ENCODE measurements at places on chromosomes 7 and 10.

DNA sequence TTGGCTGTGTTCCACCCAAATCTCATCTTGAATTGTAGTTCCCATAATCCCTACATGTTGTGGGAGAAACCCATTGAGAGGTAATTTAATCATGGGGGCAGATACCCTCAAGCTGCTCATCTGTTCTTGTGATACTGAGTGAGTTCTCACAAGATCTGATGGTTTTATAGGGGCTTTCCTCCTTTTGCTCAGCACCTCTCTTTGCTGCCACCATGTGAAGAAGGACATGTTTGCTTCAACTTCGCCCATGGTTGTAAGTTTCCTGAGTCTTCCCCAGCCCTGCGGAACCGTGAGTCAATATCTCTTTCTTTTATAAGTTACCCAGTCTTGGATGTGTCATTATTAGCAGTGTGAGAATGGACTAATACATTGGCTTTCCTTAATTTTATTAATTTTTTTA is 527.8 kb downstream of the MDFIC start:
- no peak for DNase-seq

GRCh38 chr10:63143987-63144386 is 10.9 kb downstream of the NRBF2 start:
- DNase-seq: no peak

- DNase-seq: no peak
Measured at GRCh38 chr10:132697578-132698200, 88.3 kb downstream of the NKX6-2 start.

GRCh38 chr10:99784727-99785441 is 2.4 kb downstream of the ABCC2 start:
- no peak for DNase-seq

- DNase-seq: no peak
Measured at GRCh38 chr7:157854066-157854891, 517.5 kb downstream of the DNAJB6 start.

Measured in GM03348 (cell line).